ENCODE measurements at places on chromosomes 2 and 18. TPM values are rescaled to one million over a fixed set of nuclear protein-coding genes. Genes with fewer than 3 reads are reported as not detected.

- no peak for DNase-seq
Observed at GRCh38 chr2:128439791-128440665, 121.4 kb upstream of the HS6ST1 start.

GRCh38 chr2:158932131-158932645 lies 36.3 kb upstream of the TANC1 start:
- no peak for DNase-seq

DNA sequence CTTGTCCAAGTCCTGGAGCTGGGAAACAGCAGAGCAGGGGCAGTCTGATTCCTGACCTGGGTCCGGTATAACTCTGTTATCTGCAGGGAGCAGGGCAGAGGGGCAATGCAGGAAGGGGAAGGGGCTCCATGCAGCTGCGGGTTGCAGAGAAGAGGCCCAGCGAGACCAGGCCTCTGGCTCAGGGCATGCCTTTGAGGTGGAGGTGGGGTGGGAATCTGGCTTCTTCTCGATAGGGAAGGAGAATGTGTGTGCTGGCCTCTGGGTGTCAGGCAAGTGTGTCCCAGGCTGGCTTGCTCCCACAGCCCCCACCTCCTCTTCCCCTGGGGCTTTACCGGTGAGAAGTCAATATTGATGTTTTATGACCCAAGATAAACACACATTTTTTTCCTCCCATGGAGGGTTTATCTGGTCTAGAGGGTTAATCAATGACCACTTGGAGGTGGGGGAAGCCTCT lies 187.1 kb upstream of the HAAO start:
- no peak for DNase-seq

DNA sequence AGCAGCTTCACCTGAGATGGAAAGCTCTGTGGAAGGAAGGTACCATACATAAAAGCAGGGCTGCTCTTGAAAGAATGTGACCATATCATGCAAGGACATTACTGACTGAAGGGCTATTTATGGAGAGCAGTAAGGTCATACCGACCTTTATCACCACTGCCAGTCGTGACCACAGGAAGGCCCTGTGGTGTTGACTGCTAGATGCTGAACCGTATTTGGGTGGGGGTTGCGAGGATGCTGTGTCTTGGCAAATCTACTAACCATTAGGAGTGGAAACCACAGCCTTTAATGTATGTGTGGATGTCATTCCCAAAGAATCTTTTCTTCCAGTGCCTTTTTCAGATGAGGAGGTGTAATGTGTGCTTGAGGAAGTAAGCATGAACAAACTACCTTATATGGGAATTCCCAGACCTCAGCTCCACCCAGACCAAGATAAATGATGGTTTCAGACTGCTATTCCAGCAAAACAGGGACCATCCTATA lies 60.8 kb downstream of the LIMS1 start:
- peak; percentile 100 for DNase-seq

- no peak for DNase-seq
Observed at GRCh38 chr18:31294199-31294747, 23.7 kb upstream of the DSG1 start.

- peak; percentile 18 for DNase-seq
Observed at GRCh38 chr2:9844036-9844483, 786 bp downstream of the TAF1B start.

DNA sequence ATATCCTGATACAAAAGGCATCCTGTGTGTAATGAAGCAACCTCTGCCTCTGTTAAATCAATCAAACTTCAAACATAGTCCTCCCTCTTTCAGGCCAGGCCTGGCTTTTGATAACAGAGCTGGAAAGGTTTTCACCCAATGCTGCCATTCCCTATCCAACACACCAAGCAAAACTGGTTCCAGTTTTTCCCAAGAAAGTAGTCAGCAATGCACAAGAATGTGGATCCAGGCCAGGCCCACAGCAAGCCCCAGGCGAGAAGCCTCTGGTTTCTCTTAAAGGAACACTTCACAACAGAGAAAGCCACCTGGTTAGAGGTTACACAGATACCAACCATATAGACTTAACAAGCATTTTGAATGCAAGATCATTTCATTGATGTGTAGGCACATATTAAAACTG lies 49.2 kb upstream of the CCDC150 start:
- DNase-seq, result no peak

DNA sequence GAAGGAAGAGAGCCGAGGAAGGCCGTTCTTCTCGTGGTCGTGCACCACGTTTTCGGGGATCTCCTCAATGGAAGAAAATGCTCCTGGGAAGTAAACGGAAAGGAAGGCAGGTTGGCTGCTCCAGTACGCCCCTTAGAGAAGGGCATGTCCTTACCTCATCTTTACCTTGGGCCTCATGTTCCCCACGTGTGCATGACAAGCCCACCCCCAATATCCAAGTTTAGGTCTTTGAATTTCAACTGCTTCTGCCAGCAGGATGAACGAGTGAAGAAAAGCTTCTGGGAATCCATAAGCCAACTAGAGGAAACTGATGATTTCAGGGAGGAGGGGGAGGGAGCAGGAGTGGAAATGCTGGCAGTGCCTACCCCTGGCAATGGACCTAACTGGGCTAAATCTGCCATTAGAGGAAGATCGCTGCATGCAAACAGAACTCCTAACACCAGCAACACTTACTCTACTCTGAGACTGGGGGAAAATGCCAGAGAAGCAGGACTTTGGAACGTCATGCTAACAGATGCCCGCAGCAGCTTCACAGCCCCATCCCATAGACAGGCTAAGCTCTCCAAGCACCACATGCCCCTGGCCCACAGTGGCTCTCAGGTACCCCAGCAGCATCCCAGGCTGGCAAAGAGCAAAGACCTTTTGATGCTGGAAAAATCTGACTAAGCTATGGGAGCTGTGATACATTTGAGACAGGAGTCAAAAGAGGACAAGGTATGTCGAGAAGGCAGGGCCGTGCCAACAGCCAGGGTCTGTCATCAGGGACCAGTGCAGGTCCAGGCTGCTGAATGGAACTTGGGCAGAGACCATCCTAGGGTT lies 21.7 kb downstream of the CHST10 start:
- DNase-seq, result no peak

GRCh38 chr18:55296778-55297177 lies 291.2 kb downstream of the TCF4 start:
- no peak for DNase-seq

Gene LINC00305
- not detected for total RNA-seq

Gene SH3RF3
- total RNA-seq, result 3.6 TPM

Data from A172 (cell line).